ENCODE measurements at places on chromosomes 4 and X. TPM values are rescaled to one million over a fixed set of nuclear protein-coding genes. Genes with fewer than 3 reads are reported as not detected.

UGT2B7 gene
- polyA plus RNA-seq, result not detected

FABP2 gene
- 0.38 TPM for polyA plus RNA-seq

NIPAL1 gene
- polyA plus RNA-seq, result 0.50 TPM

MSANTD1 gene
- 0.11 TPM for polyA plus RNA-seq

SGCB gene
- polyA plus RNA-seq, result 43.5 TPM

UGT2A1 gene
- polyA plus RNA-seq, result not detected

ETDB gene
- not detected for polyA plus RNA-seq

TECRL gene
- not detected for polyA plus RNA-seq

NEK1 gene
- polyA plus RNA-seq, result 27.9 TPM

ZDHHC15 gene
- polyA plus RNA-seq, result 6.1 TPM

SH3D19 gene
- 11.0 TPM for polyA plus RNA-seq

SCRG1 gene
- polyA plus RNA-seq, result 19.4 TPM

PCDH10 gene
- 6.8 TPM for polyA plus RNA-seq

MTNR1A gene
- polyA plus RNA-seq, result not detected

SMIM20 gene
- polyA plus RNA-seq, result 161 TPM

CABS1 gene
- not detected for polyA plus RNA-seq

IRS4 gene
- polyA plus RNA-seq, result not detected

NWD2 gene
- 21.9 TPM for polyA plus RNA-seq

RPL10 gene
- polyA plus RNA-seq, result 317 TPM

BANK1 gene
- 0.89 TPM for polyA plus RNA-seq

RBM10 gene
- polyA plus RNA-seq, result 3.5 TPM

GPR78 gene
- not detected for polyA plus RNA-seq

GYG2 gene
- 1.8 TPM for polyA plus RNA-seq

TMPRSS11D gene
- polyA plus RNA-seq, result not detected

MAGEA6 gene
- not detected for polyA plus RNA-seq

LDB2 gene
- polyA plus RNA-seq, result 36.3 TPM

USP51 gene
- 2.5 TPM for polyA plus RNA-seq

USP26 gene
- polyA plus RNA-seq, result not detected

ZXDA gene
- 1.5 TPM for polyA plus RNA-seq

SPIN4 gene
- polyA plus RNA-seq, result 1.7 TPM

RNF150 gene
- polyA plus RNA-seq, result 21.0 TPM

SLC4A4 gene
- polyA plus RNA-seq, result 41.8 TPM

TMSB15A gene
- not detected for polyA plus RNA-seq

CT47A1 gene
- polyA plus RNA-seq, result not detected

PAGE4 gene
- not detected for polyA plus RNA-seq

SHOX gene
- polyA plus RNA-seq, result not detected

ZFP92 gene
- polyA plus RNA-seq, result 0.17 TPM

SGMS2 gene
- 8.5 TPM for polyA plus RNA-seq

SEC24D gene
- polyA plus RNA-seq, result 0.73 TPM

CCNB3 gene
- 1.5 TPM for polyA plus RNA-seq

SULT1B1 gene
- 0.17 TPM for polyA plus RNA-seq

PAGE2B gene
- polyA plus RNA-seq, result not detected

GC gene
- not detected for polyA plus RNA-seq

IBSP gene
- polyA plus RNA-seq, result 0.62 TPM

FAM199X gene
- 27.3 TPM for polyA plus RNA-seq

MAGEC1 gene
- not detected for polyA plus RNA-seq

JCHAIN gene
- 0.34 TPM for polyA plus RNA-seq

NSG1 gene
- polyA plus RNA-seq, result 1,066 TPM

DDX53 gene
- not detected for polyA plus RNA-seq

CT45A2 gene
- polyA plus RNA-seq, result not detected

BEND2 gene
- not detected for polyA plus RNA-seq

CTAG2 gene
- polyA plus RNA-seq, result not detected

DCAF12L1 gene
- polyA plus RNA-seq, result not detected

HSFX1 gene
- polyA plus RNA-seq, result not detected

GASK1B gene
- 8.1 TPM for polyA plus RNA-seq

NXF2B gene
- polyA plus RNA-seq, result not detected

LNX1 gene
- 15.2 TPM for polyA plus RNA-seq

TMEM31 gene
- not detected for polyA plus RNA-seq

Data from Purkinje cell (primary cell).